ENCODE measurements at places on chromosomes 12 and 14.

DNA sequence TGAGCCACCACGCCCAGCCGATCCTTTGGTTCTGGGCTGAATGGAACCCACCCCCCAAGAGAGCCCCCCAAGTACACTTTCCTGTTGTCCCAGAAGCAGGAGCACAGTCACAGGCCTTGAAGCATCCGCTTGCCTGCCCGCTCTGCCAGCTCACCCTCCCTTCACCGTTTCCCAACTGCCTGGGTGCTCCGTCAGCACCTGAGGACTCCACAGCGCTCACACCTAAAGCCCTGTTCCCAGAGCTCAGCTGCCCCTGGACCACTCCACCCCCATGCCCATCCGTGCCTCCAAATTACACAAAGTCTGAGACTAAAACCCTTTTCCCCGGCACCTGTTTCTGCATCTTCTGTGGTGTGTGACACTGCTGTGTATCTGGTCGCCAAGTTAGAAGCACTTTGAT, 44.3 kb upstream of the TRAF3 start:
- DNase-seq: no peak

GRCh38 chr14:54918427-54918826, 15.8 kb upstream of the GCH1 start:
- no peak for DNase-seq

DNA sequence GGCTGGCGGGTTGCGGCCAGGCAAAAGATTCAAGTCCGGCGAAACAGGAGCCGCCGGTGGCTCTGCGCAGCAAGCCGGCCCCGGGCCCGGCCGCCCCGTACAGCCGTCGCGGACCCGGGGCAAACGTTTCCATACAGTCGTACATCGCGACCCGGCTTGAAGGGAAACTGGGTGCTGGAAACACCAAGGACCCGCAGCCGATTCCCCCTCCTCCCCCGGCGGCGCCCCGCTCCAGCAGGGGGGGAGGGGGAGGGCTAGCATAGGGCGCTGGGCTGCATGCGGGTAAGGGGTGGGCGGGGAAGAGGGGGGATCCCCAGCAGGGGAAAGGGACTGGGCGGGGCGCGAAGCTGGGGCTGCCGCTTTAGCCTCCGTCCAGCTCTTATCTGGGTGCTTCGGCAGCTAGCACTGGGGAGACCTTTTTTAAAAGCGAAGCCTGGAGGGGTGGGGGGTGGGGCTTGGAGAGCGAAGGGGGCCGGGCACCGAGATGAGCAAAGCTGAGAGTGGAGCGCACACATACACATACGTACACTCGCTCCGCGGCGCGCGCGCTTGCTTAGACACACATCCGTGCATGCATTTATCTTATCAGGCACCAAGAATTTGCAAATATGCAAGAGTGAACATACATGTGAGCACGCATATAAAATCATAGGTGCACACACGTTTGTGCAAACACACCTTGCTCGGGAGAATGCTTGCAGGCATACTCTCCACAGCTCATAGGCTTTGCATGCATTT, 11.9 kb downstream of the RARG start:
- DNase-seq: peak; percentile 87

DNA sequence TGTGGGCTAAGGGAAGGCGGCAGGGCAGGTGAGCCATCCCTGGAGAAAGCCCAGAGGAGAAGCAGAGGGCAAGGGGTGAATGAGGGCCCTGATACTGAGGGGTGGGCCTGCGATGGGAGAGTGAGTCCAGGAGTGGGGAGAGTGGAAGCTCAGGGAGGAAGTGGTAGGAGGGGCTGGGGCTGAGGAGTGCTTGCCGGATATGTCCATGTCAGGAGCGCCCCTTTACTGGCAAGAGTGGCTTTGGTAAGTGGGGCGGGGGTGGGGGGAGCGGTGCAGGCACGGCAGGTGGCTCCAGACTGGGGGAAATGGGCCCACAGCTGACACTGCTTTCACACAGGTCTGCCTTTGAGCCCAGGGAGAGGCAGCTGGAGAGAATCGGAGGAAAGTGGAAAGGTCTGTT, 86.4 kb upstream of the GPR68 start:
- no peak for DNase-seq

DNA sequence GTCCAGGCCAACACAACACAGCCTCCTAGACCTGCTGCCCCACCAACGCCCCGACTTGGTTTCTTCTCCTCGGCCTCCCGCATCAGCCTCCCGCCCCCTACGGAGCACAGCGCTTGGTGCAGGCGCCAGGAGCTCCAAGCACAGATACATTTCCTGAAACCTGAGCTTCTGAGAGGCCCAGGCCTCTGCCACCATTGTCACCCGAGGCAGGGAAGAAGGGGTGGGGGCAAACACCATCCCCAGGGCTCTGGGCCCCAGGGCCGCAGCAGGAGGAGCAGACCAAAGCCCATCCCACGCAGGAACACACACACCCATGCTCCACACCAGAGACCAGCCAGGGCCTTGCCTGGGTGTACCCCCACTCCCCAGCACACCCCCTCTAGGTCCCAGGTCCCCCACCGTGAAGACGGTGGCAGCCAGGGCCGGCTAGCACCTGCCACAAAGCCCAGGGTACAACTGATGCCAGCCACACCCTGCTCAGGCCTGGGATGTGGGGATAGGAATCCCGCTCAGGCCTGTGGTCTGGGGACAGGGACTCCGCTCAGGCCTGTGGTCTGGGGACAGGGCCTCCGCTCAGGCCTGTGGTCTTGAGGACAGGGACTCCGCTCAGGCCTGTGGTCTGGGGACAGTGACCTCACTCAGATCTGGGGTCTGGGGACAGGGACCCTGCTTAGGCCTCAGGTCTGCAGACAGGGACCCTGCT, 5.4 kb downstream of the JAG2 start:
- no peak for DNase-seq

- DNase-seq: peak; percentile 23
Observed at GRCh38 chr12:90940872-90941499, 14.0 kb downstream of the CCER1 start.

DNA sequence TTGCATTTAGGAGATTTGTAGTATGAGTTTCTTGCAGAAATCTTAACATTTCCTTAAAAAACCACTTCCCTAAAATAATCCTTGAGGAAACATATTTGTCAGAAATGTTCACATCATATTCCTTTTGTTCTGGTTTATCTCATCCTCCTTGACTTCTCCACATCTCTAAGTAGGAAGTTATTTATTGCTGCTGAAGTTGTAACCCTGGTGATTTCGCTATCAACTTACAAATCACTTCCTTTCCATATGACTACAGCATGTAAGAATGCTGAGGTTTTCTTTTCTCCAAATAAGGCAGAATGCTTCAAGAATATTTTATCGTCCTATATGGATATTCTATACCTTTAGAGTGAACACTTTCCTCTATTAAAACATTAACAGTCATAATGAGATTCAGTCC, 751.7 kb downstream of the NRXN3 start:
- no peak for DNase-seq

- peak; percentile 17 for DNase-seq
Observed at GRCh38 chr14:70887207-70887681, 20.0 kb upstream of the PCNX1 start.

- no peak for DNase-seq
Observed at GRCh38 chr12:45223868-45224267, 8.0 kb downstream of the ANO6 start.

Measured in B cell (primary cell).